Activated gamma-delta T cell treated with anti-CD3 and anti-CD28 coated beads, Interleukin-2, amount 50 U/mL, for 16 hours (primary cell): ENCODE measurements at places on chromosomes 7 and 10.

DNA sequence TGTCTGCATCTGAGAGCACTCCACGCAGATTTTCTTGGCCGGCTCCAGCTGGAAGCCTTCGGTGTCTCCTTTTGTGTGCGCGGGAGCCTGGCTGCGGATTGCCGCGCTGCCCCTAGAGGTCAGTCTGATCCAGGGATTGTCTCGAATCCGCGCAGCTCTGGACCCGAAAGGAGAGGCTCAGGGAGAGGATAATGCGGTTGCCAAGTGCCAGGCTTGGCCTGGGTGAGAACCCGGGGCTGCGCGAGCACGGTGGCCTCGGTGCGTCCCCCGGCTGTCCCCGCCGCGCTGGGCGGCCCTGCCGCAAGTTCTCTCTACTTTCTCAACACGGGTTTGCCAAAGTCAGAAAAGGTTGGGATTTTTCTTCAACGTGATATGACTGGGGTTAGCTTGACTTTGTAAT lies 140.9 kb downstream of the ADCYAP1R1 start:
- no peak for DNase-seq

DNA sequence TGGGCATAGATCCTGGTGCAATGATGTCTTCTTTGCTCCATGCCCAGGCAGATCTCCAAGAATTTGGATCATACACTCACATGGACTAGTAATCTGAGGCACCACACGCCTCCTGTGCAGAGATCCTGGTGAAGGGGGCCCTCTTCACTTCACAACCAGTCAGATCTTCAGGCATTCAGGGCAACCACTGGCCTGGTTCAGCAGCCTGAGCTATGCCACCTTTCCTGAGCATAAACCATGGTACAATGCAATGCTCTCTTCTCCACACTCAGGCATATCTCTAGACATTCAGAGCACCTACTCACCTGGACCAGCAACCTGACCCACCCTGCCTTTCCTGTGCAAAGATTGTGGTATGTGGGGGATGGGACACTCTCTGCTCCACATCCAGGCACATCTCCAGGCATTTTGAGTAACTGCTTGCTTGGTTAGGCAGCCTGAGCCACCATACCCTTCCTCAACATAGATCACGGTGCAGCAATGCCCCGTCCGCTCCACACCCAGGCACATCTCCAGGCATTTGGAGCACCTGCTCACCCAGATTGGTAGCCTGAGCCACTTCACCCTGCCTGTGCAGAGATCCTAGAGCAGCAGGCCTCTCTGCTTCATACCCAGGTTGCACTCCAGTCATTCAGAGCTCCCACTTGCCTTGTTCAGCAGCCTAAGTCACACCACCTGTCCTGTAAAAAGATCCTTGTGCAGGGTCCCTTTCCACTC lies 532.2 kb upstream of the STEAP1 start:
- no peak for DNase-seq

DNA sequence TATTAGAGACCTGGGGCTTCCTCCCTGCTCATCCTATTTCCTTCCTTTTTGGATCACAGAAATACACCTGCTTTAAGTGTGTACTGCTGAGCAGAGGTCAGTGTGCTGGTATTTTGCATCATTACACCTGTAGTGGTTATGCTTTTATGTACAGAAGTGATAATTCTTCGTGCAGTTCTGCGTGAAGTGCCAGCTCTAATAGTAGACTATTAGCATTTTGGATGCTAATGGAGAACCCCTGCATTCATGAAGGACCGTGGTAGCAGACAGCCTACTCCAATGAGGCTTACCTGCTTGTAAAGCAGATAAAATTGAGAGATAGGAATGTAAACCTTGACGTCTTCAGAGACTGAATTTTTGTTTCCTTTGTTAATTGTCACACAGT lies 114.3 kb downstream of the CDK14 start:
- no peak for DNase-seq

DNA sequence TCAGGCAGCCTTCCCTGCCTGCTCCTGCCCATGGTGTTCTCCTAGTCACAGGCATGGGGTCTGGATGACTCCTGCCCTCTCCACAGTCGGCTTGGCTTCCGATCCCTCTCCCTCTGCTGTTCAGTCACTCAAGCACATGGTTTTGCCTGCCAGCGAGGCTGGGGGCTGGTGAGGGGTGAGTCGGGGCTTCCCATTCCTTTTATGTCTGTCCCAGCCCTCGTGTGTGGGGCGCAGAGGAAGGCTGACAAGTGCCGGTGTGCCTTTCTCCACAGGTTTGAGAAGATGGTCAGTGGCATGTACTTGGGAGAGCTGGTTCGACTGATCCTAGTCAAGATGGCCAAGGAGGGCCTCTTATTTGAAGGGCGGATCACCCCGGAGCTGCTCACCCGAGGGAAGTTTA lies 40.1 kb downstream of the TACR2 start:
- DNase-seq: no peak

DNA sequence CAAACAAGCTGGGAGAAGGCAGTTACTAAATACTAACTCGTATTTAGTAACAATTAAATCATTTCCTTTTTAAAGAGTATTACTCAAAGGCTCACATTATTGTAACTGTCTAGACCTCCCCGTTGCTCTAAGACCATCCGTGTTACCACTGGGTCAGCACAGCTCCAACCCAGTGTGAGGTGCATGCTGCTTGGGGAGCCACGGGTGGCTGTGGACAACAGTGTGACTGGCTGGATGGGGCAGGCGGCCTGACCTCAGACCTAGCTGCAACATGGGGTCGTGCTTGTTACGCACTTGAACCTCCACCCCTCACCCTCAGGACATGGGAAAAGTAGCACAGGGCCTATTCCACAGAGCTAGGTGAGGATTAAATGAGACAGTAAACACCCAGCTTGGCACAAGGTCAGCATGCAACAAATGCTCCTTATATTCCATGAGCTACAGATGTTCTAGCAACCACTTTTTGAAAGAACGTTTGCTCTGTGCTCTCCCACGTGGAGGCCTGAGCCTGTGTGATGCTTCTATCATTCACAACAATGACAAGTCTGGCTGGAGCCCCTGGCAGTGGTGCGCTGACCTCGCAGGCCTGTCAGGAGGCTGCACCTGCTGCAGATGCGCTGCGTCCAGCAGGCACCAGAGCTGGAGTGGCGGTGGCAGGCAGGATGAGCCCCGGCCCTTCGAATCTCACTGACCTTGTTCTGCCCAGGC lies 135.7 kb downstream of the PKD1L1 start:
- DNase-seq: no peak

- peak; percentile 25 for DNase-seq
Observed at GRCh38 chr7:77415823-77416620, at the start of gene GSAP. Gene GSAP (minus strand): TSS chr7:77416349. CDS start chr7:77416321, 28 bp downstream.

DNA sequence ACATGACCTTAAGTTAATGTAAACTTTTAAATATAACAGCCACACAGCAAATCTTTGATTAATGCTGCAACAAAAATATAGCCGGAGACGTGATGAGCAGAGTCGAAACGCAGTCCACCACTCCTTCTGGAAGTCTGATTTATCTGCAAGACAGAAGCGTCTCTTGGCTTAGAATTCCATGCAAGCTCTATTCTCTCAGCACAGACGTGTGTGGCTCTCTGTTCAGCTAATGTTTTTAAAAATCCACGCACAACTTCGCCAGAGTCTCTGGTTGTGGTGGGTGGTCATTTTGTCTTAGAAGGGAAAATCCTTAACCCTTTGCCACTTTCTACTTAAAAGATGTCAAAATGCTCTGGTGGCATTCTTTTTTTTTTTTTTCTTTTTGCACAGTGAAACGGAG lies 438.0 kb upstream of the MGMT start:
- DNase-seq: no peak

- no peak for DNase-seq
Observed at GRCh38 chr10:11336722-11337162, 274.7 kb downstream of the USP6NL start.

DNA sequence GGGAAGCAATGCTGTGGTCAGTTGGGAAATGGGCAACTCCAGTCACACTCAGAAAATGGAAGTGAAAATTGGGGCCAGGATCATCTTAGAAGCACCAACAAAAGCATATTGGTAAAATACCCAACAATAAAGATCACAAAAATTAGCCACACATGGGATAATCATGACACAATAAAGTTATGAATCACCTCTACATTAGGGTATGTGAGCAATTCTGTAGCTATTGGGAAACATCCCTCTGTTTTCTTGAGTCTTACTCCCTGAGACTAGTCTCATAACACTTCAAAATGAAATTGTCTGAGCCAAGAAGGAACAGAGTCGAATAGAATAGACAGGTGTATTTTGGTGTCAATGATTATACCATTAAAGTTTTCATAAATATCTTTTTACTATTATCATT lies 178.3 kb downstream of the DYNC1I1 start:
- DNase-seq: no peak

DNA sequence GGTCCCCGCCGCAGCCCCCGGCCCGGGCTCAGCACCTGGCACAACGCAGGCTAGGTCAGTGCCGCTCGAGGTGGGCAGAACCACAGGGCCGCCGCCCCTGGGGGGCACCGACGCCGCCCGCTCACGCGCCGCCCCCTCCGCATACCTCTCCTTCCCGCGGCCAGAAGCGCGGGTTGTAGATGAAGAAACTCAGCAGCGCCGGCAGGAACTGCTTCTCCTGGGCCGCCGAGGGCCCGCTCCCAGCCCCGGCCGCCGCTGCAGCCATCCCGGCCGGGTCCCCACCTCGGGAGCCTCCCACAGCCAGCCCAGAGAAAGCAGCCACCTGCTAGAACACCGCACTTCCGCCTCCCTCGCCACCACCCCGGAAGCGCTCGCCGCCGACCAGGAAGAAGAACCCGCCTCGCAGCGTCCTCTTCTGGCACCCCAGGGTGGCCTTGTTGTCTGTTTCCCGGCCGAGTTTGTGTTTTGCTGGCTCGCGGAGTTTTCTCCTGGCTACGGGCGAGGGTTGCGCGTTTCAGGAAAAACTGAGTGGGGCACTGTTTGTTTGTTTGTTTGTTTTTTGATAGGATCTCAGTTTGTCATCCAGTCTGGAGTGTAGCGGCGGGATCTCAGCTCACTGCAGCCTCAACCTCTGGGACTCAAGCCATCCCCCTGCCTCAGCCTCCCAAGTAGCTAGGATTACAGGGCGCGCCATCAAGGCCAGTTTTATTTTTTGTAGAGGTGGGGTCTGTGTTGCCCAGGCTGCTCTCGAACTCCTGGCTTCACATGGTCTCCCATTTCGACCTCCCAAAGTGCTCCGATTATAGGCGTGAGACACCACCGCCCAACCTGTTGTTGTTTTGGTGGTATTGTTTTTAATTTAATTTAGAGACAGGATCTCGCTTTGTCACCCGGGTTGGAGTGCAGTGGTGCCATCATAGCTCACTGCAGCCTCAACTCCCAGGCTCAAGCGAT lies 17.7 kb downstream of the OCM2 start:
- peak; percentile 76 for DNase-seq

DNA sequence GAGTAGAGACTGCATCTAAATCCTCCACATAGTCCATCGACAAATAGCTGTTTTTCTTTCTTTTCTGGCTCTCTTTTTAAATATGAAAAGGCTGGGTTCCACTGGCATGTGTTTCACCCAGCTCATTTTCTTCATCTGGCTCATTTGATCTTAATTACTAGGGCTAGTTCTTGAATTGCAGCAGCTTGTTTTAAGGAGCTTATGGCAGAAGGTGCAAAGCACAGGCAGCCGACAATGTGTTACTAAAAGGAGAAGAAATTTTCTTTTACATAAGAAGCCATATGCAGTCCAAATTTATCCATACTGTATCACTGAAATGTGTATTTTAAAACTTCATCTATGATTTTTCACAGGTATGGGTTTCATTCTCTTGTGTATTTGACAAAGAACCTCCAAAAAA lies 205.6 kb upstream of the PTER start:
- no peak for DNase-seq

- DNase-seq: no peak
Observed at GRCh38 chr10:69437321-69438259, 13.7 kb upstream of the TSPAN15 start.

DNA sequence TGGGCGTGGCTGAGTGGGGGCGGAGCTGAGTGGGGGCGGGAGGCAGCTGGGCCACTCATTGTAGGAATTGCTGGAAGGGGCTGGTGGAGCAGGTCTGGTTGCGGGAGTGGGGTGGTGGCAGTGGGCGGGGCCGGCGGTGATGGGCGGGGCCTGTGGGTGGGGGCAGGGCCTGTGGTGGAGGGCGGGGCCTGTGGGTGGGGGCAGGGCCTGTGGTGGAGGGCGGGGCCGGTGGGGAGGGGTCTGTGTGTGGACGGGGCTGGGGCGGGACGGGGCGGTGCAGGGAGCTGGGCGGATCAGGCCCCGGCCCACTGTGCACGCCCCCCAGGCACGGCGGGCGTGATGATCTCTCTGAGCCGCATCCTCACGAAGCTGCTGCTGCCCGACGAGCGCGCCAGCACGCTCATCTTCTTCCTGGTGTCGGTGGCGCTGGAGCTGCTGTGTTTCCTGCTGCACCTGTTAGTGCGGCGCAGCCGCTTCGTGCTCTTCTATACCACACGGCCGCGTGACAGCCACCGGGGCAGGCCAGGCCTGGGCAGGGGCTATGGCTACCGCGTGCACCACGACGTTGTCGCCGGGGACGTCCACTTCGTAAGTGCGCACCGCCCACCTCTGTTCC lies 14.0 kb downstream of the SLC29A4 start:
- DNase-seq: peak; percentile 51

DNA sequence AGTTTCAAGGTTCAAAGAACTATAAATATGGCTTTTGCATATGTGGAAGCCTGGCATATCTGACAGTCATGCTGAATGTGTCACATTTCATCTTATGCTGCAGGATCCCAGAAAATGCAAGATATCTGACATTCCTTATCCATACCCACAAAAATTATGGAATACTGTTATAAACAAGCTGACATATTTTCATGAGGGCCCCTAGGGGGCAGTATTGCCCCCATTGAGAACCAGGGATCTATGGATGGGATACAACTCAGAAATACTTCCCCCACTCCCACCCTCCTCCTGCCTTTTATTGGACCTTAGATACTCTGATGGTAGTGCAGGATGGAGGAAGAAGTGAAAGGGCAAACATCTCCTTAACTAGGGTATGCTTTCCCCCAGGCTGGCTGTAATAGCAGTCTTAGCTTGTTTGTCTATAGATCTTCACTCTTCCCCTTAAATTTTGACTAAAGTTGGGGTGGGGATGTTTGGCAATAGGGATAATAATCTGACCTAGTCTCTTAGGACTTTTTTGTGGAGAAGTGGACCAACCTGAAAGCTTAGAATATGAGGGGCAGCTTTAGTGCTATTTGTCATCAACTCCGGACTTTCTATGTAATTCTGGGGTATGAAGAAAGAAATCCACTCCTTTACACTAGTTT lies 3.5 kb upstream of the GNGT1 start:
- DNase-seq: no peak

GRCh38 chr7:113856010-113856409 lies 62.8 kb downstream of the PPP1R3A start:
- DNase-seq: no peak

GRCh38 chr10:26334232-26334931 lies 103.8 kb upstream of the APBB1IP start:
- DNase-seq: no peak

GRCh38 chr7:143390104-143390772 lies 9.1 kb downstream of the ZYX start:
- DNase-seq: no peak
